Stimulated activated naive CD4-positive, alpha-beta T cell treated with Interleukin-2 at 50 U/mL for 16 hours (primary cell): ENCODE measurements at places on chromosomes 2 and 18.

DNA sequence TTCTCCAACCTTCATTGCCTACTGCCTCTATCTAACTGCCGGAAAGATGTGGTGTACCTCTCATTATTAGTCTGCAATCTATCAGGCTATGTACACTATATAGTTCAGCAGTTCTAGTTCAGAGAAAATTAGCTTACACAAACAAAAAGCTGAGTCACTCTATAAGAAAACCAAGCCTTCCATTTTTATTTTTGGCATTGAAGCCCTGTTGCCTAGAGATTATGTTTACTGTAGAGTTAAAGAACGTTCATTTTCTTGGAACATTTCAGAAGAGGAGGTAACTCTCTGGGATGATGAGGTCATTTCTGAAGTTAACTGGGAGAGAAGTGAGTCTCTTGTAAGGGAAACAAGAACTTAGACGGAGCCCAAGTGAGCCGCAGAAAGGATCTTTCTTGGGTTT, 133.5 kb downstream of the FAM124B start:
- DNase-seq, result no peak

GRCh38 chr18:79241755-79242154, 154.0 kb upstream of the NFATC1 start:
- no peak for DNase-seq

DNA sequence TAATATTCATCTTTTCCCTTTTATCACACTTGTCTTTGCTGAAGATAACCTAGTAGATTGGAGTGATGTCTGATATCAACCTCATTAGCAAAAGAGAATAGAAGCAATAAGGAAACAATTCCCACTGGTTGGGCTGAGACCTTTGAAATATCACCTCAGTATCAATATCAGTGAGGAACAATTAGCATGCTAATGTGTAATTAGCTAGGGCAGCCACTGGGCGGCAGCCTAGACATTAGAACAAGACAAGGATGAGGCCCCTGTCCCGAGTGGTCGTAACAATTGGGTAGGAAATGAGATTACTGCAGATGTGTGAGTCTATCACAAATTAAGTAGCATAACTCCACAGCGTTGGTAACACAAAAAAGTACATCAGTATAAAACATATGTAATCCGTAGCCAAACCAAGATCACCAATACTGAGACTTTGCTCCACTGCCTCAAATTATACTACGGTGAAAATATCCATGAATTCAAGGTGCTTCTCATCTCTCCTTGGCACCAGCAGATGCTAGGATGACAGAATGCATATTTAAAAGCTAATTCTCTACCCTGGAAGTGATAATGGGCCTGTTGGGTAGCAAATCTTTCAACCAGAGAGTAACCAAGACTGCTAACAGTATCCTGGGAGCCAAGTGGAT, 99.1 kb downstream of the ALPK2 start:
- peak; percentile 56 for DNase-seq

DNA sequence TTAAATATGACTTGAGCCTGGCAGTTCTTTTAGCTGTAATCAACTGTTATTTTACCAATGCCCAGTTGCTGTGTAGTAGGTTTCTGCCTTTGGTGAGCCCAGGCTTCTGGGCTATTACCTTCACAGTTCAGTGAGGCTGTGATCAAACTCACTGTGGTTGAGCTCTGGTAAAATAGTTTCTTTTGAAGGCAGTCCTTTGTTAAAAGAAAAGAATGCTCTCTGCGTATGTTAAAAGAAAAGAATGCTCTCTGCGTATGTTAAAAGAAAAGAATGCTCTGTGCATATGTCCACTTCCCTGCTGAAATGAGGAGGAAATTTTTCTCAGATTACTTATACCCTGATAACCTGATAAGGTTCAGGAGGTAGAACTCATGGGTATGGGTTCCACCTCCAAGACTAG, 244.3 kb downstream of the RNF144A start:
- DNase-seq, result no peak

DNA sequence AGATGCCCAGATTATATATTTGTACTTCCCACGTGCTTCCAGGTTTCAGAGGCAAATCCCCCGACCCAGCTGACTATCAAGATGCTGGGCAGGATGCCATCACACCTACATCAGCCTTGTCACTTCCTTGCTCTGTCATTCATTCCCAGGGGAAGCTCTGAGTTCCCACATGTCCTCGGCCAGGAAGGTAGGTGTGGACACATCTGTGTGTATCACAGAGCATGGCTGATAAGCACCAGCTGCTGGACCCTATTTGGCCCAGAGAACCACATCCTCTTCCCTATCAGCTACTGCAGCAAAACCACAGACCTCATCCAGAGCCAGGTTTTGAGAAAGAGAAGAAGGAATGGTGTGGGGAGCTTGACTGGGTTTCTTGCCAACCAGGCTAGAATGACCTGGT, 31.9 kb upstream of the ITGA6 start:
- DNase-seq, result no peak
